ENCODE measurements at places on chromosomes 6 and 20. TPM values are rescaled to one million over a fixed set of nuclear protein-coding genes. Genes with fewer than 3 reads are reported as not detected.

DNA sequence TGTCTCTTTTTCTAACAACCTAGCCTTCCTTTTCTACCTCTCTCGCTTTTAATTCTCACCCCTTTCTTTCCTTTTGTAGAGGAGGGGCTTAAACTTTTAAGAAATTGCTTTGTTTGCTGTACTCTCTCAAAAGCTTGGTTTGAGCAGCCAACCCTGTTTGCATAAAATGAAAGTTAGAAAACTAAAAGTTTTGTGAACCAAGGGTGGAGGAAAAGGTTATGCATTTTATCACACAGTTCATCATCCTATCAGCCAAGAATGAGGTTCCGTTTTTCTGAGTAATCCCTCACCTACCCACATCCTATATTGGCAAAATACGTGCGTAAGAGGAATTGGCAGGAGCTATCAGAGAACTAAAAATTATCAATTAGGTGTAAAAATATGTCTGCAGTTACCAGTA is 42.8 kb upstream of the LOC128125822 start:
- no peaks in the 10 kb centered on the region for H3K27me3 ChIP-seq
- H3K4me1 ChIP-seq, result peaks cover 10% of the 10 kb centered on the region
- H3K36me3 ChIP-seq, result no peaks in the 10 kb centered on the region
- peak overlapping the region; percentile 80 for H3K27ac ChIP-seq
- no peak overlapping the region for H3K4me3 ChIP-seq

BCAS4 gene
- 0.16 TPM for total RNA-seq

DNA sequence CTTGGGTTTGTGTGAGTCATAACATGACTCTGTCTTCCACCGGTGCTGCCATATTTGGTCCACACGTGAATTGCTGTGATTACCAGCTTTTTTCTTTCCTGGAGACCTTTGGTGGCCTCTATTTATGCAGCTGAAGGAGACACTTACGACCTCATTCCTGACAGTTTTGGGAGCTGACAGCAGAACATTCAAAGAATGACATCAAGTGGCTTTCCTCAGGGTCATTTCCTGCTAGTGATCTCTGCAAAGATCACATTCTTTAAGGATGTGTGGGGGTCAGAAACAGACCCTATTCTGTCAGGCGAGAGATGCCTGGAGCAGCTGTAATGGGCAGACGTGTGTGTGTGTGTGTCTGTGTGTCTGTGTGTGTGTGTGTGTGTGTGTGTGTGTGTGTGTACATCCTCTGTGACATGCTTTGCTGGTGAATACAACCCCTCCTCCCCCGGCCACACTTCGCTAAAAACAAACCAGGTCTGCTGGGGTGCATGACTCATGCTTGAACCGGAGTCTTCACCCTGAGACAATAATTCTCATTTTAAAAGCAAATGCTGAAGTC is 115.6 kb downstream of the TMEM170B start:
- no peaks in the 10 kb centered on the region for H3K4me1 ChIP-seq
- no peaks in the 10 kb centered on the region for H3K27me3 ChIP-seq
- no peak overlapping the region for H3K27ac ChIP-seq

DNA sequence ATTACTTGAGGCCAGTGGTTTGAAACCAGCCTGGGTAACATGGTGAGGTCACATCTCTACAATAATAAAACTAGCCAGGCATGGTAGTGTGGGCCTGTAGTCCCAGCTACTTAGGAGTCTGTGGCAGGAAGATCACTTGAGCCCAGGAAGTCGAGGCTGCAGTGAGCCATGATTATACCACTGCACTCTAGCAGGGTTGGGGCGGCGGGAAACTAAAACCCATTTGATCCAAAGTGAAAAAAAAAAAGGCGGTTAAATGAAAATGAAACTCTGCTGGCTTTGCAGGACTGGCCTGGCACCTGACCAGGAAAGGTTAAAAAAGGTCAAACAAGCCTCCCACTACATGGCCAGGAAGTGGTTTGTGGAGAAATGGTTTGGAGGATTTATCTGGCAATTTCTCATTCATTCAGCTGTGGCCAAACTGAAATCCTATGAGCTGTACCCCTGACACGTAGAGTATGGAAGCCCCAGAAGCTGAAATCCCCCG is 36.6 kb downstream of the MTRES1 start:
- no peak for DNase-seq
- no peaks in the 10 kb centered on the region for H3K36me3 ChIP-seq
- H3K4me1 ChIP-seq, result no peaks in the 10 kb centered on the region
- no peak overlapping the region for H3K27ac ChIP-seq

SLC17A3 gene
- total RNA-seq, result not detected

PAX1 gene
- 0.10 TPM for total RNA-seq

GRCh38 chr6:143406673-143407072 is 43.8 kb downstream of the ADAT2 start:
- H3K27me3 ChIP-seq, result no peaks in the 10 kb centered on the region
- no peak overlapping the region for H3K27ac ChIP-seq
- no peaks in the 10 kb centered on the region for H3K4me1 ChIP-seq
- H3K4me3 ChIP-seq, result no peak overlapping the region
- H3K36me3 ChIP-seq, result no peaks in the 10 kb centered on the region
- DNase-seq, result no peak

KCNK16 gene
- total RNA-seq, result not detected

- H3K4me1 ChIP-seq, result no peaks in the 10 kb centered on the region
- no peaks in the 10 kb centered on the region for H3K27me3 ChIP-seq
- H3K36me3 ChIP-seq, result no peaks in the 10 kb centered on the region
- DNase-seq, result no peak
- H3K4me3 ChIP-seq, result no peak overlapping the region
- H3K27ac ChIP-seq, result no peak overlapping the region
Observed at GRCh38 chr6:116363759-116364158, 7.0 kb upstream of the DSE start.

OR12D3 gene
- total RNA-seq, result not detected

- H3K36me3 ChIP-seq, result no peaks in the 10 kb centered on the region
- no peak for DNase-seq
- no peak overlapping the region for H3K27ac ChIP-seq
Observed at GRCh38 chr20:12987261-12987660, 21.5 kb upstream of the SPTLC3 start.

DNA sequence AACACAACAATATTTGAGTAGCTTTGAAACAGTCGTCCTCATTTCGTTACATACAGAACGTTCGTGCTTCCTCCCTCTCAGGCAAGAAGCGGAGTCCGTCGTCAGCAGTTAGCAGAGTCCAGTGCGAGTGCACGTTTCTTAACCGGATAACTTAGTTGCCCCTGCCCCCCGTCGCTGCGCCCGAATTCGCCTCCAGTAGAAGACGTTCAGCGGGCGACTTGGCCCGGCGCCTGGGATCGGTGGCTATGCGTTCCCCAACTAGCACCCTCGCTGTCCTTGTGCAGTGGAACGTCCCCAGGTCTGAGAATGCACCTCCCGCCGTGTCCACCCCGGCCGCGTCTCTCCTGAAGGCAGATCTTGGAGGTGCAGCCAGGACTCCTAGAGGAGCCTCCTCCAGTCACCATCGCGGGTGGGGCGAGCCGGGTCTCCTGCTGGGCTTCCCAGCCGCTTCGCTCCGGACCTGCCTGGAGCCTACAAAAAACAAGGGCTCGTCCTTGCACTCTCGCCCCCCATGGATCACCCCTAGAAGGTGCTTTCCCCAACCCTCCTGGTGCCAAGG is 910 bp upstream of the PCSK2 start:
- no peak overlapping the region for H3K27ac ChIP-seq
- DNase-seq, result no peak
- H3K27me3 ChIP-seq, result peaks cover 50% of the 10 kb centered on the region
- no peak overlapping the region for H3K4me3 ChIP-seq
- no peaks in the 10 kb centered on the region for H3K36me3 ChIP-seq

SAMD3 gene
- total RNA-seq, result not detected

DNA sequence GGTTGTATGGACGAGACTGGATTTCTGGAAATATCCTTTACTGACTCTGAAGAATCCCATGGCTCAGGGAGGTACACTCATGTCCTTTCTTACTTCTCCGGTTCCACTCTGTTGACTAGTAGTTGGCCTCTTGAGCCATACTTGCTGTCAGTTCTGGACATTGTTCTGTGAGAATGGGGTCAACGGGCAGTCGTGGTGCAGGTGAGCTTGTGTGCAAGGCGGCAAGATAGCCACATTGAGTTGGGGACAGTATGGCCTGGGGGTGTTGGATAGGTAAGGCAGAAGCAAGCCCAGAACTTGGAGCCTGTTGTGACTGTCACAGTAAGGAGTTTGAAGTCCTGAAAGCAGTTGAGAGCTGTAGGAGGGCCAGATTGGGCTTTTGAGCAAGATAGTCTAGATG is 13.5 kb upstream of the SLC22A1 start:
- H3K4me3 ChIP-seq, result no peak overlapping the region
- DNase-seq, result no peak
- H3K27ac ChIP-seq, result no peak overlapping the region
- no peaks in the 10 kb centered on the region for H3K4me1 ChIP-seq
- H3K36me3 ChIP-seq, result peaks cover 2% of the 10 kb centered on the region
- H3K27me3 ChIP-seq, result no peaks in the 10 kb centered on the region

DNA sequence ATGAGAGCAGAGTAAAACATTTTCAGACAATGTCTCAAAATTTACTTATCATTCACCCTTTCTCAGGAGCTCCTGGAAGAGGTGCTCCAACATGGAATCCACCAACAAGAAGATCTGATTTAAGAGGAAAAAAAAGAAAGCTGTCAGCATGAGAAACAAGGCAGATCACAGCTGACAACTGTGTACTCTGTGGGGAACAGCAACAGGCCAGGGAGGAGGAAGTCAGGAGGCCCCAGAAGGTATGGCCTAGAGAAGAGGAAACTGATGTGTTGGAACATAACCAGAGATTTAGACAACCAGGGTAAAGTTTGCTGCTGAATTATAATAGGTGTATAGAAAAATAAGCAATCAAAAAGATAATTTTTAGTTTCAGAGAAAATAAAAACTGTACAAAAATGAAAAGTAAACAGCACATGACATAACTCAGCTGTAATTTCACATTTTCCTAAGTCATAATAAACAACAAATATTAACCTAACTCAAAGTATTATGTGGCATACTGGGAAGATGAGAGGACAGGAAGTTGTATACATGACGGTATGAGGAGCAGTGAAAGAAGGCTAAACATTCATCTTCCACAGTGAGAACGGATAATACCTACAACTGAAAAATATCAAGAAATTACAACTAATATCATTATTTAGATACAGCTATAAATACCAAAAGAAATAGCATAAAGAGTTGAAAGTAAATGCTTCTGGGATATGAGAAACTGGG is 113.6 kb upstream of the EMILIN3 start:
- H3K4me3 ChIP-seq, result no peak overlapping the region
- H3K27ac ChIP-seq, result no peak overlapping the region
- DNase-seq, result no peak
- no peaks in the 10 kb centered on the region for H3K36me3 ChIP-seq
- peaks cover 16% of the 10 kb centered on the region for H3K4me1 ChIP-seq

PRDM13 gene
- total RNA-seq, result not detected

All from gastrocnemius medialis (tissue), 4 donors.